ENCODE measurements at places on chromosomes 7 and 10.
A peak's percentile ranks its signal among the peaks of the same experiment; 100 is the strongest.

- no peak for DNase-seq
Observed at GRCh38 chr7:46949270-46949931, 632.5 kb downstream of the TNS3 start.

GRCh38 chr10:119042169-119042568 is 12.7 kb downstream of the NANOS1 start:
- DNase-seq: no peak

DNA sequence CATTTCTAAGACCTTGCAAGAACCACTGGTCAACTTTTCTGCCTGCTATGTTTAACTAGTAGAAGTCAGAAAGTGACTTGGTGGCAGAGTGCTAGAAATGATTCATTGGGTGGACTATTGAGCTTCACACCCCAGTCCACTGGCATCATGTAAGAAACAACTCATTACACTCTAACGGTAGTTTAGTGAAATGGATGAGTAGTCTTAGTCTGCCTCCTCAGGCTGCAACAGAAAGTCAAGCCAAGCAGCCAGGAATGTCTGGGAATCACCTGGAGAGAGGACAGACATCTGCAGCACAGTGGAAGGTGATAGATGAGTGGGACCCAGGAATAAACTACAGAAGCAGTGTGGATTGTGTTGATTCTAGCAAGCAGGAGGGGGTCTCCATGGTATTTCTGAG is 125.4 kb downstream of the AUTS2 start:
- DNase-seq: no peak

DNA sequence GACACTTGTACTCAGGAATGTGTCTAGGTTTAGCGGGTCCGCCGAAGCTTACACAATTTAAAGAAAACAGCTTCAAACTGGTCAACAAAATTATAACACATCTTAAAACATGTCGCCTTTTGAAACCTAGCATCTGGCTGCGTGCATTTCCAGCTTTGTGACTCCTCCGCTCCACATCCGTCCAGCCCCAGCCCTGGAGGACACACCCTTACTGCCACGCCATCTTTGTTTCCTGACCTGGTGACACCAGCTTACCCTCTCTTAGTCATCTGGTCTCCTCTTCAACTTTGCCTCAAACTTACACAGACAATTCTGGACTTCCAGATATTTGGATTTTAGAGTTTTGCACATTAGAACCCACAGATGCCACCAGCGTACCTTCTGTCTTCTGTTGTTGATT is 198.7 kb upstream of the VSTM2A start:
- no peak for DNase-seq

DNA sequence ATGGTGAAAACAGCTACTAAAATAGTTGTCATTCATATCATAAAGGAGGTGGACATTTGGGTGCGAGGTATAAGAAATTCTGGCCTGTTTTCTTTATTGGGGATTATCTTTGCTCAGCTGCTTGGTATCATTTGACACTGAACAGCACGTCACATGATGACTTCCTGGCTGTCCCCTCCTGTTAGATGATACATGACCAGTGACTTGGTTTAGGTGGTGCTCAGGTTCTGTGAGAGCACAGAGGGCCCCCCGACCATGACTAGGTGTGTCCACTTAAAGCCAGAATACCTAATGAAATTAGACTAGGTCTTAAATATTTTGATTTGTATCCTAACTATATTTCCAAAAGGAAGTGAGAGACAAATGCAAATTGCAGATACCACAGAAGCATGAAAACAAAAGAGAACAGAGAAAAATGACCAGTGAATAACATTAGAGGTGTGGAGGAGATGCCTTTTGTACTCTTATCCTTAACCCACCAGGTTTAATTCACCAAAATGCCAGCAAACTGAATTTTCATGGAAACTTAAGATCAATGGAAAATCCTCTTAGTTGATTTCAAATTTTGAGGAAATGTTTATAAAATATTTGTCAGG is 50.6 kb upstream of the GJD4 start:
- no peak for DNase-seq

GRCh38 chr10:76550806-76551205 is 1086.8 kb downstream of the KCNMA1 start:
- DNase-seq: no peak

DNA sequence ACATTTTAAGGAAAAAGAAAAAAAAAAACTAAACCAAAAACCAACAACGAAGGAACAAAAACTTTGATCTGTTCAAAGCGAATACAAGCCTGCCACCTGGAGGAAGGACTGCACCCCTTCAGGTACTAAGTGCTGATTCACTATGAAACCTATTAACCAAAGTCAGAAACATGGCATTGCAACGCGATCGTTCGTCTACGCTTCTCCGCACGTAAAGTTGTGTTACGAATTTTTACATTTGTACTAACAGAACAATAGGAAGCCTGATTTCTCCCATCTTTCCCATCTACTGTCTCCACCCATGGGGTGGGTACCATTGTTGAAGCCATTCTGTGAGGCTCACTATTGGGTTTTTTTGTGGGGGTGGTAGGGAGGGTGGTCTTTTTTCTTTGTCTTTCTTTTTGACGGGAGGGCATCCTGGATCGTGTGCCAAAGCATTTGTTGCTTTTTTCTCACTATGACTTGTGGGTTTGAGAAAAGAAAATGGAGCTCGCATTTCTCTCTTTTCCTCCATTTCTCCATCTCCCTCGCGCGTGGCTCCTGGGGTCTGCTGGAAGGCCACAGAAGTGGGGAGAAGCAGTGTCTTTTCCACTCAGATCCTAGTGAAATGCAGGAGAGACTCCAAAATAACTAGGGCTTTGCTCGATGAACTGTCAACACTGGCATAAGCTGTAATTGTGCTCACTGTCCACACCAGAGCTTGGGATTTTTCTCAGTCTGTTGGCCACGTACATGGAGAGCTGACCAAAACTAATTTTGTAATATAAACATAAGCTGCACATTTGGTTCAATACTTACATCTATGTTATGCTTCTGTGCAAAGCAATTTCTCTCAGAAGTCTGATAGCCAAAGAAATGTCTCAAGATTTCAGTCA is 100.9 kb upstream of the YAE1 start:
- peak; percentile 65 for DNase-seq

DNA sequence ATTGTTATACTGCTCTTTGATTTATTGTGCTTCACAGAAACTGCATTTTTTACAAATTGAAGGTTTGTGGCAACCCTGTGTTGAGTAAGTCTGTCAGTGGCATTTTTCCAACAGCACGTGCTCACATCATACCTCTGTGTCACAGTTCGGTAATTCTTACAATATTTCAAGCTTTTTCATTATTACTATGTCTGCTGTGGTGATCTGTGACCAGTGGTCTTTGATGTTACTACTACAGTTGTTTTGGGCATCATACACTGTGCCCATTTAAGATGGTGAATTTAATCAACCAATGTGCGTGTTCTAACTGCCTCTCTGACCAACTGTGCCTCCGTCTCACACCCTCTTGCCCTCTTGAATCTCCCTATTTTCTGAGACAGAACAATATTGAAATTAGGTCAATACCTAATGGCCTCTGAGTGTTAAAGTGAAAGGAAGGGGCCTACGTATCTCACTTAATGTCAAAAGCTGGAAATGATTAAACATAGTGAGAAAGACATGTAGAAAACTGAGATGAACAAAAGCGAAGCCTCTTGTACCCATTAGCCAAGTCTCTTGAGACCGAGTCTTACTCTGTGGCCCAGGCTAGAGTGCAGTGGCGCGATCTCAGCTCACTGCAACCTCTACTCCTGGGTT is 20.2 kb upstream of the ASL start:
- DNase-seq: no peak

- no peak for DNase-seq
Observed at GRCh38 chr7:33692956-33693355, 212.4 kb upstream of the BMPER start.

DNA sequence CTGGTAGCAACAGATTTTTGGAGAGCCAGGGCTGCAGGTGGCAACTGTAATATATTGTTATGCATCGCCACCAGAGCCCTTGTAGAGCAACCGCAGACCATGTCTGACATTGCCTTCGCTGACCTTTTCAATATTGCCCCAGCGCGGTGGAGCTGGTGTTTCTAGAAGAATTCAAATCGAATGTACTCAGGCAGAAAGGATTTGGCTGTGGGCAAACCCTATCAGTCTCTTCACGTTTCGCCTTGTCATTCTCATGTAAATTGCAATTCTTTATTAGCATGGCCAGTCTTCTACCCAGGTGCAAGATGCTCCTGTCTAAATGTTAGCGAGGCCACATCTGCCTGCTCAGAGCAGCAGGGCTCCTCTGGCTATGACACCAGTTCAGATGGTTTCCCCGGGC is 490.2 kb upstream of the AUTS2 start:
- no peak for DNase-seq

GRCh38 chr10:130200179-130201042 is 64.2 kb downstream of the GLRX3 start:
- DNase-seq: no peak

- no peak for DNase-seq
Observed at GRCh38 chr7:69656890-69657289, 58.6 kb downstream of the AUTS2 start.

GRCh38 chr10:50440489-50440888 is 183.3 kb downstream of the SGMS1 start:
- DNase-seq: no peak

- no peak for DNase-seq
Observed at GRCh38 chr10:122349758-122350369, 24.6 kb upstream of the PLEKHA1 start.

GRCh38 chr10:79930267-79930666 is 18.6 kb downstream of the SFTPD start:
- no peak for DNase-seq

DNA sequence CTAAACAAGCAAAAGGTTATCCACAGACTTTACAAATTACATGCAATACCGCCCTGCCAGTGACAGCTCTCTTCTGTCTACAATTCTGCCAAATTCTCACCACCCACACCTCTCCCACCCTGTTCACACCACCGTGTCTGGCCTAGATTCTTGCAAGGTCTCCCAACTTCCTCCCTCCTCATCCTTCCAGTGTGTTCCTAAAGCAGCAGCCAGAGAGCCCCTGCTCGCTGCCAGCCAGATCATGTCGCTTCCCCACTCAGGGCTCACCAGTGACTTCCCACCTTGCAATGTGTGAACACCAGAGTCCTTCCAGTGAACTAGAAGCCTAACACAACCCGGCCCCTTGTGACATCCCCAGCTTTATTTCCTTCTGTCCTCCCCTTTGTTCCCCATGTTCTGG is 121.6 kb downstream of the HECW1 start:
- DNase-seq: no peak

- peak; percentile 49 for DNase-seq
Observed at GRCh38 chr7:95723583-95724180, 48.7 kb upstream of the DYNC1I1 start.

- peak; percentile 22 for DNase-seq
Observed at GRCh38 chr7:127587663-127588018, 570 bp upstream of the ARF5 start.

GRCh38 chr10:130036296-130037065 is 72.4 kb upstream of the EBF3 start:
- DNase-seq: no peak

DNA sequence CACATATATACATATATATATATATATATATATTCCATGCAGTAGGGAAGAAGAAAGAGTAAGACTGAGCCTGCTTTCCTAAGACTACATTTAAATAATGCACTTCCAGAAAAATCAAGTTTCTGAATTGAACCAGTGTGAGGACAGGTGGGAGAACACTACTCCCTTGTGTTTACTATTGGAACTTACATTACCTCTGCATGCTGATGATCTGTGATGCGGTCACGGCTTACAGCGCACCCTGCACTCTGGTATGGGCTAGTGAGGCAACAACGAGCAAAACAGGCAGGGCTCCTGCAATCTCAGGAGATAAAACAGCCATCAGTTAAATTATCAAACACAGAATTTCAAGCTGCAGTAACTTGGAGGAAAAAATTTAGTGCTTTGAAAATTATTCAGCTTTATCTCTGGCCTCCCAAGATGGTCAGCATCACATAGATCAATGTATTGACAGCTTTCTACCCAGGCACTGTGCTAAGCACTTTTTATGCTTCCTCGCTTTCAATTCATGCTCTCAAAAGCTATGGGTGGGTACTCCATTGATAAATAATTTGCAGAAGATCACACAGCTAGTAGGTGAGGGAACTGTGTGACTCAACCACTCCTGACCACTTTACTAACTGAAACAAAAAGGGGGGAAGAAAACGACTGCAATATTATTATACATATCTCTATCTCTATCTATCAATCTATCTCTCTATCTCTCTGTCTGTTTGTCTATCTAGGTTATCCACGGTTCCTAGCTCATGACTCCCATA is 20.5 kb upstream of the SLC16A12 start:
- DNase-seq: peak; percentile 19

- DNase-seq: no peak
Observed at GRCh38 chr10:44237364-44238049, 147.4 kb downstream of the CXCL12 start.

Data from thyroid gland (tissue), 4 donors.